ENCODE measurements at places on chromosomes 2 and 18. TPM values are rescaled to one million over a fixed set of nuclear protein-coding genes. Genes with fewer than 3 reads are reported as not detected.

SPHKAP gene
- 4.1 TPM for polyA plus RNA-seq

RAPH1 gene
- 17.4 TPM for polyA plus RNA-seq

KCNIP3 gene
- 12.4 TPM for polyA plus RNA-seq

DNA sequence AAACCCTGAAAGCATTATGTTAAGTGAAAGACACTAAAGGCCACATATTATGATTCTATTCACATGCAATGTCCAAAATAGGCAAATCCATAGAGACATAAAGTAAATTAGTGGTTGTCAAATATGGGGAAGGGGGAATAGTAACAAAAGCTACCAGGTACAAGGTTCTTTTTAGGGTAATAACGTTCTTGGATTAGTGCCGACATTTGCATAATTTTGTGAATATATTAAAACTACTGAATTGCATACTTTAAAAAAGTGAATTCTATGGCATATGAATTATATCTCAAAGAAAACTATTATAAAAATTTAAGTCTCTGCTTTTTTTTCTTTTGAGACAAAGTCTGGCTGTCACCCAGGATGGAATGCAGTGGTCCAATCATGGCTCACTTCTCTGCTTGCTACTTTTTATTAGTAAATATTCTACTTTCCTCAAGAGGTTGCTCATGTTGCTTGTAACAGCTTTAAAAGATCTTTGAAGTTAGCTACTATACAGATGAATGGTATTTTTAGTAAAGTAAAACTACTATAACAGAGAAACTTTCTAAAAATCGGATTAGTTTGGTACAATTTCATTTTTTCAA is 2.5 kb downstream of the SESTD1 start:
- no peak for DNase-seq

DNA sequence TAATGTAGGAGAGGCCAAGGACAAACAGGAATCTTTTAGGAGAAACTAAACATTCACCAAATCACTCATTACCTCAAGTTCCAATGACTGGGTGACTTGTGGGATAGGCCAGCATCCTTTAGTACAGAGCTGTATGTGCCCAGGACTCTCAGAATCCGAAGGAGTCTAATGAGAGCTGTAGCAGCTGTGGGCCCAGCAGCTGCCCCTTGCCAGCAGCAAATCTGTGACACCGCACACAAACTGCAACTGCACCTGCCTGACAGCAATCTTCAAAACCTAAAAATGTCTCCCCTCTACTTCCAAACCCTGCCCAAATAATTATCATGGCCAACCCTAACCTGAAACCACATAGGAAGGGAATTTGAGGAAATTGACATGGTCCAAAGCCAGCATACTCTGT is 44.5 kb upstream of the ACVR2A start:
- no peak for DNase-seq

DNA sequence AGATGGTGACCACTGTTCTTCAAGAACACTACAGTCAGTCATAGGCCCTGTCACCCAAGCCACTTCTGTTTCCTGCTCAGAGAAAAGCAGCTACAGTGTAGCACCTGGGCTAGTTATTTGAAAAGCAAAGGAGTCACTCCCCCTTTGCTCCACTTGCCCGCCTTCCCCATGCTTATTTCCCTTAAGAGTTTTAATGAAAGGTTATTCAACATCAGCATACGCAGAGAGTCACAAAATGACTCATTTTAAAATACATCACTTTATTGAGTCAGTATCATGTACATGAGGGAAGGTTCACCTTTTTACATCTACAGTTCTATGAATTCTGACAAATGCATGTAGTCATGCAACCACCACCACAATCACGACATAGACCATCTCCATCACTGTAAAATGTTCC is 71.3 kb downstream of the TNFRSF11A start:
- no peak for DNase-seq

DNA sequence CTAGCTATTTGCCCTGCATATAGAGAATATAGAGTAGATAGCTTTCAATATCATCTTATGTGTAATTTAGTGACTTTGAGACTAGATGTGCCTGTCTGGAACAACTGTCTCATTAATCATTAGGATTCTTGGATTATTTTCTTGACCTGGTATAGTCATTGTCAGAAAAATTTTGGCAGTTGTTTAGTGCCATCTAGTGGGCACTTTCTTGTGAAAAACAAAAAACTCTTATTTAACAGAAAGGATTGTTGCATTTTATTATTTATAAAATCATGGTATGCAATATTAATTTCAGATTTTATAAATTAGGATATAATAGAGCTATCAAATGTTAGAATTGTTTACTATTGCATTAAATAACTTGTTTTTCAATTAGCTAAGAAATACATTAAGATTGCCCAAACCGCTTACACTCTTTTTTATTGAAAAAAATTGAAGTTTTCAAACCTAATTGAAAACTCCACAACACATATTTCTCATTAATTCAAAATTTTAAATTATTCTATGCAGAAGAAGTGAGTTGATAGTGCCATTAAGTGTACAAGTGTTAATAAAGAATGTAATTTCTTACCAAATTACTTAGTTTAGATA is 80.3 kb downstream of the DYNAP start:
- no peak for DNase-seq

DNA sequence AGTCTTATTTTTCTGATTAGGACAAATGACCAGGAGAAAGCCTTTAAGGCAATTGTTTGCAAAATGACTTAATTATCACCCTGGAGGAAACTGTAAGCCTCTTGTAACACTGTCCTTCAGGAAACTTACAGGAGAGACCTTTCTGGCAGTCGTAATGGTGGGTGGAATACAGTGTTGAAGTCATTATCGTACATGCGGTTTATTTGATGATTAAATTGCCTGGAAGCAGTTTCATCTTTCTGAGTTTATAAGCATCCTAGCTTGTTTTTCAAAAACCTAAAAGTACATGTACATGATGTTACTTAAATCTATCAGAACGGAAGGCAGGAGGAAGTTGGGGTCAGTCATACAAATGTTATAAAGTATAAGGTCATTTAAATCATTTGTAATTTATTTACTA is 86.2 kb upstream of the RAB27B start:
- DNase-seq = no peak
